Stomach (tissue), 19 donors: ENCODE measurements at places on chromosomes 7 and 10. TPM values are rescaled to one million over a fixed set of nuclear protein-coding genes. Genes with fewer than 3 reads are reported as not detected.

GRCh38 chr7:43592326-43592725, 9.4 kb downstream of the STK17A start:
- peaks cover 10% of the 10 kb centered on the region for H3K36me3 ChIP-seq
- H3K4me3 ChIP-seq, result no peak overlapping the region
- H3K4me1 ChIP-seq, result peaks cover 3% of the 10 kb centered on the region
- no peak for DNase-seq
- no peaks in the 10 kb centered on the region for H3K27me3 ChIP-seq

DNA sequence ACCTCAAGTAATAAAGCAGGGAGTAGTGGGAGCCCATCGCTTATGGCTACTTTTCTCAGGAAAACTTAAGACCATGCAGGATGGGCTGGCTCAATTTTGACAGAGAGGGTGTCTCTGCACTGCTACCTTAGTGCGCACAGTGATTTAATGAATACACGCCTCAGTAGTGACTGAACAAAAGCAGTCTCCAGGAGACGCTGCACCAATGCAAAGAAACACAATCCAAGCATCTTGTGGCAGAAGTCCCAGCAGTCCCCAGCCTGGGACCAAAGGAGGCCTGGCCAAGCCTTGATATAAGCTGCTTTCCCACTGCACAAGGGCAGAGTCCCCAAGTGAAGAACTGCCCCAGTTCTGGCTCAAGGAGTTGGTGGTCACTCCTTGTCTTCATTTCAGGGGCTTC, 368.9 kb downstream of the KCNMA1 start:
- no peak overlapping the region for H3K27ac ChIP-seq
- peaks cover 24% of the 10 kb centered on the region for H3K4me1 ChIP-seq
- H3K4me3 ChIP-seq, result no peak overlapping the region
- no peak for DNase-seq
- no peaks in the 10 kb centered on the region for H3K36me3 ChIP-seq

DNA sequence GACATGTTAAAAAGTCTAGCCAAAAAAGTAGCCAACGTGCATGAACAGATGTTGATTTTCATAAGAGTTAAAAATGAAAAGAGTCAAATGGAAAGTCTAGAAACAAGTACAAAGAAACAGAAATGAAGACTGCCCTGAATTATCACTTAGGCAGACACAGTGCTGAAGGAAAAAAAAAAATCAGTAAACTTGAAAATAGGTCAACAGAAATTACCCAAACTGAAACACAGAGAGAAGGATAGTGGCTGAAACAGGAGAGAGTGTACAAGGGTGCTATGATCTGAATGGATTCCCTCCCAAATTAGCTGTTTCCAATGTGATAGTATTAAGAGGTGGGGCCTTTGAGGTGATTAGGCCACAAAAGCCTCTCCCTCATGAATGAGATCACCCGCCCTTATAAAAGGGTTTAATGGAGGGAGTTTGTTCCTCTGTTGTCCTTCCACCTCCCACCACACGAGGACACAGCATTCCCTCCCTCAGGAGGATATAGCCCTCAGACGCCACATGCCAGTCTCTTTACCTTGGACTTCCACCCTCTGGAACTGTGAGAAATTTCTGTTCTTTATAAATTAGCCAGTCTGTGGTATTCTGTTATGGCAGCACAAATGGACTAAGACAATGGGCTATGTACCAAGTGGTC, 249.7 kb downstream of the AHR start:
- no peaks in the 10 kb centered on the region for H3K27me3 ChIP-seq
- H3K27ac ChIP-seq, result no peak overlapping the region
- H3K4me1 ChIP-seq, result no peaks in the 10 kb centered on the region

DNA sequence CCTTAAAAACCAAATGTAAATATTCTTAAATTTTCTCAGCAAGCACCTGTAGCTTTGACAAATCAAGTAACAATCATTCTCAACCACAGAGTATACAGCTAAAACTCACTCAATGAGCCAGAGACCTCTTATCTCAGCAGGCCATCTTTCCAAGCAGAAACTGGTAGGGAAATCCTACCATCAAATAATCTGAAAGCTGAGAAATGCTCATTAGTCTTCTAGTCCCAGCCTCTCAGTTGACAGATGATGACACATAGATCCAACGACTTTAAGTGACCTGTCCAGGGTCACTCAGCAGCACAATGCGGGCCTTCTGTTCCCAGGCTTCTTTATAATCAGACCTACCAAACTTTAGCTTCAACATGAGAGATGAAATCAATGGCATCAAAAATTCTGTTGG, 184.6 kb downstream of the SGMS1 start:
- H3K36me3 ChIP-seq, result no peaks in the 10 kb centered on the region
- DNase-seq, result no peak
- no peak overlapping the region for H3K27ac ChIP-seq
- no peaks in the 10 kb centered on the region for H3K27me3 ChIP-seq
- no peak overlapping the region for H3K4me3 ChIP-seq
- no peaks in the 10 kb centered on the region for H3K4me1 ChIP-seq

DNA sequence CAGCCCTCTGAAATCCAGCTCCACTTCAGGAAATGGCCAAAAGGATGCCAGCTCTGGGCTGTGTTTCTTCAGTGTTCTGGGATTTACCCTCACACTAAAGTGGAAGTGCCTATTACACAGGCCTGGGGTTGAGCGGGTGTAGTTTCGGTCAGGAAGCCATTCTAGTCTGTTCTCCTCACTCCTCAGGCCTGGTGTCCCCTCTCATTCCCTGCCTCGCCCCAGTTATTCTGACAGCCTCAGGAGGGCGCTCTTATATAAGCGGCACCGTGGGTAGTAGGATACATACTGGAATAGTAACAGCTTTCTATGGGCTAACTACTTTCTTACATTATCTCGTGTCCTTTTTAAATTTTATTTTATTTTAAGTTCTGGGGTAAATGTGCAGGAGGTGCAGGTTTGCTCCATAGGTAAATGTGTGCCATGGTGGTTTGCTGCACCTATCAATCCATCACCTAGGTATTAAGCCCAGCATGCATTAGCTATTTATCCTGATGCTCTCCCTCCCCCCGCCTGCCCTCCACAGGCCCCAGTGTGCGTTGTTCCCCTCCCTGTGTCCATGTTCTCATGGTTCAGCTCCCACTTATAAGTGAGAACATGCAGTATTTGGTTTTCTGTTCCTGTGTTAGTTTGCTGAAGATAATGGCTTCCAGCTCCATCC, 12.2 kb upstream of the LGI1 start:
- DNase-seq, result peak; percentile 30
- no peak overlapping the region for H3K4me3 ChIP-seq
- no peaks in the 10 kb centered on the region for H3K27me3 ChIP-seq
- H3K36me3 ChIP-seq, result no peaks in the 10 kb centered on the region

- H3K36me3 ChIP-seq, result no peaks in the 10 kb centered on the region
- no peaks in the 10 kb centered on the region for H3K27me3 ChIP-seq
- peak overlapping the region; percentile 84 for H3K27ac ChIP-seq
These were observed 66.2 kb upstream of the ARID5B start for GRCh38 chr10:61835069-61835945.

GRCh38 chr10:91587710-91588638, 44.9 kb downstream of the PPP1R3C start:
- DNase-seq, result peak; percentile 38
- H3K36me3 ChIP-seq, result no peaks in the 10 kb centered on the region
- H3K27me3 ChIP-seq, result no peaks in the 10 kb centered on the region
- peak overlapping the region; percentile 86 for H3K27ac ChIP-seq
- no peak overlapping the region for H3K4me3 ChIP-seq
- peaks cover 45% of the 10 kb centered on the region for H3K4me1 ChIP-seq

- no peaks in the 10 kb centered on the region for H3K27me3 ChIP-seq
- peak overlapping the region; percentile 57 for H3K27ac ChIP-seq
- H3K4me1 ChIP-seq, result no peaks in the 10 kb centered on the region
- no peak for DNase-seq
These were observed 64.4 kb upstream of the AHR start for GRCh38 chr7:17234030-17234397.

- H3K36me3 ChIP-seq, result no peaks in the 10 kb centered on the region
- peak; percentile 22 for DNase-seq
- no peak overlapping the region for H3K4me3 ChIP-seq
- H3K27ac ChIP-seq, result no peak overlapping the region
- no peaks in the 10 kb centered on the region for H3K4me1 ChIP-seq
These were observed 348.7 kb upstream of the SEMA3C start for GRCh38 chr7:81267508-81267907.

GRCh38 chr7:157587051-157587804, 250.4 kb downstream of the DNAJB6 start:
- H3K27ac ChIP-seq, result no peak overlapping the region
- DNase-seq, result no peak
- H3K36me3 ChIP-seq, result no peaks in the 10 kb centered on the region
- no peak overlapping the region for H3K4me3 ChIP-seq
- H3K4me1 ChIP-seq, result no peaks in the 10 kb centered on the region

DNA sequence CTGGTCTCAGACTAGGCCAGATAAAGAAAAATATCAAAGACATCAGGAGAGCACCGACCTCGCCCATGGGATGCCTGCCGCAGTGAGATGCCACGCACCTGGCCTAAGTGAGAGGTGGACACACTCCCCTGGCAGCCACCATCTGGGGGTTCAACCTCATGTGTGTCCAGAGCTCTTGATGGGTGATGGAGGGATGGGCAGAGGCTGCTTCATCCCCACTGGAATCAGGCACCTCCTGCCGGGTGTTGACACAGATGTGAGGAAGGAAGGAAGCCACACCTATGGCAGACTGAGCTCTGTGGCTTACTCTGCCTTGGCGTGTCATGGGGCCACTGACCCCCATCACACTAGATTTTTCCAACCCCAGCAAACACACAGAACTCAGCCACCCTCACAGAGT, 11.4 kb downstream of the ZNF488 start:
- H3K27me3 ChIP-seq, result peaks cover 16% of the 10 kb centered on the region
- DNase-seq, result peak; percentile 14

GRCh38 chr7:6533893-6534495, 17.3 kb downstream of the GRID2IP start:
- DNase-seq, result no peak
- no peaks in the 10 kb centered on the region for H3K36me3 ChIP-seq
- H3K4me1 ChIP-seq, result peaks cover 24% of the 10 kb centered on the region
- H3K27ac ChIP-seq, result no peak overlapping the region
- H3K4me3 ChIP-seq, result no peak overlapping the region
- peaks cover 51% of the 10 kb centered on the region for H3K27me3 ChIP-seq

- no peak overlapping the region for H3K4me3 ChIP-seq
- no peaks in the 10 kb centered on the region for H3K36me3 ChIP-seq
- no peak for DNase-seq
- H3K4me1 ChIP-seq, result no peaks in the 10 kb centered on the region
- H3K27ac ChIP-seq, result no peak overlapping the region
- H3K27me3 ChIP-seq, result no peaks in the 10 kb centered on the region
These were observed 77.1 kb upstream of the GNAI1 start for GRCh38 chr7:80057488-80057887.

DNA sequence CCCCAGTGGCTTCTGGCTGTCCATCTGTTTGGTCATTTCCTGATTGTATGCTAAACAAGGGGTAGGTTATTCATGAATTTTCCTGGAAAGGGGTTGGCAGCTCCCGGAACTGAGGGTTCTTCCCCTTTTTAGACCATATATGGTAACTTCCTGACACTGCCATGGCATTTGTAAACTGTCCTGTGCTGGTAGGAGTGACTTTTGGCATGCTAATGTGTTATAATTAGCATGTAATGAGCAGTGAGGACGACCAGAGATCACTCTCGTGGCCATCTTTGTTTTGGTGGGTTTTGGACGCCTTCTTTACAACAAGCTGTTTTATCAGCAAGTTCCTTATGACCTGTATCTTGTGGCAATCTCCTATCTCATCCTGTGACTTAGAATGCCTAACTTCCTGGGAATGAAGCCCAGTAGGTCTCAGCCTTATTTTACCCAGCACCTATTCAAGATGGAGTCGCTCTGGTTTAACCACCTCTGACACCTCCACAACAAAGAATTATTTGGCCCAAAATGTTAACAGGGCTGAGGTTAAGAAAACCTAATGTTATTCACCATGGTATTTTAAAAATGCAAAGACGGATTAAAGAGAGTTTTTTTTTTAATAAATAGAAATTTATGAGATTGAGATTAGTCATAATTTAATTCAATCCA, 2.4 kb upstream of the PTN start:
- no peaks in the 10 kb centered on the region for H3K36me3 ChIP-seq
- no peaks in the 10 kb centered on the region for H3K27me3 ChIP-seq
- no peak for DNase-seq
- H3K27ac ChIP-seq, result no peak overlapping the region
- H3K4me1 ChIP-seq, result peaks cover 13% of the 10 kb centered on the region

NRCAM gene
- polyA plus RNA-seq, result 2.3 TPM

STEAP4 gene
- 2.4 TPM for polyA plus RNA-seq

RPP38 gene
- polyA plus RNA-seq, result 22.3 TPM

ZPBP gene
- polyA plus RNA-seq, result not detected

PNLIPRP1 gene
- 9.2 TPM for polyA plus RNA-seq

GPAM gene
- 2.6 TPM for polyA plus RNA-seq

SPDYE8 gene
- not detected for polyA plus RNA-seq

DYDC2 gene
- polyA plus RNA-seq, result 0.95 TPM

AKR1D1 gene
- not detected for polyA plus RNA-seq

EPHA1 gene
- 4.7 TPM for polyA plus RNA-seq

PIP gene
- not detected for polyA plus RNA-seq

TRIM24 gene
- polyA plus RNA-seq, result 5.5 TPM

HIBADH gene
- 19.8 TPM for polyA plus RNA-seq

HEPACAM2 gene
- polyA plus RNA-seq, result 2.3 TPM
